ENCODE measurements at places on chromosomes 4 and X.

DNA sequence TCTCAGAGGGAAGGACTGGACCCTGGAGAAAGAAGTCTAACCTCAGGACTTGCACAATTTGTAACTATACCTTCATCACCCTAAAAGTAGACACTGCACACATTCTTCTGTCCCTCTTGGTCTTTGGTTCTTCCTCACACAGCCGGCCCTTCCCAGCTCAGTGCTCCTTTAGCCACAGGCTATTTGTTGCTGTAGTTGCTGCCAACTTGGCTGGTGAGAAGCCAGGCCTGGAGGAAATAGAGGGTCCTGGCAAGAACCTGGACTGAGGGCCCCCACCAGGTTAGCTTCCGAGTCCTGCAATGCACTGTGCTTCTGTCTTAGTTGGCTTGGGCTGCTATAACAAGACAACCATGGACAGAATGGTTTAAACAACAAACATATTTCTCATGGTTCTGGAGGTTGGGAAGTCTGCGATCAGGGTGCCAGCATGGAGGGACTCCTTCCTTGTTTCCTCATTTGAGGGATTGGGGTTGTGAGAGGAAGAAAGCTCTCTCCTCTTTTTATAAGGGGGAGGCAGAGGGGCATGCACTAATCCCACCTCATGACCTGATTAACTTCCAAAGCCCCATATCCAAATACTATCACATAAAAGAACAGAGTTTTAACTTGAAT, 4.4 kb upstream of the FGF5 start:
- DNase-seq: no peak

DNA sequence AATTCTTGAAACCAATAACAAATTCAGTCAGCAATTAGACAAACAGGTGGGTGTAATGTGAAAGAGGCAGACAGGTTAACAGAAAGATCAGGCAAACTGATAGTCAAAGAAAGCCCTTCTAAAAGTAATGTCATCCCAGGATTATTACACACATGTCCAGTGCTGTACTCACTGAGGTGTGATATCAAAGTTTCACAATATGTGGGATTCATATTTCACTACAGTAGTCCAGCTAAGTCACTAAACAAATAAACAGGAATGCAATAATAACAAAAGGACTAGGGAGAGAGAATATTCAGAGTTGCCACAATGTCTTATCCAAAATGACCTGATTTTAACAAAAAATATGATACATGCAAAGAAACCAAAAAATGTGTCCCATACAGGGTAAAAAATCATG, 787.5 kb downstream of the FSTL5 start:
- no peak for DNase-seq

- no peak for DNase-seq
Observed at GRCh38 chrX:112636288-112636687, 43.5 kb downstream of the LHFPL1 start.

DNA sequence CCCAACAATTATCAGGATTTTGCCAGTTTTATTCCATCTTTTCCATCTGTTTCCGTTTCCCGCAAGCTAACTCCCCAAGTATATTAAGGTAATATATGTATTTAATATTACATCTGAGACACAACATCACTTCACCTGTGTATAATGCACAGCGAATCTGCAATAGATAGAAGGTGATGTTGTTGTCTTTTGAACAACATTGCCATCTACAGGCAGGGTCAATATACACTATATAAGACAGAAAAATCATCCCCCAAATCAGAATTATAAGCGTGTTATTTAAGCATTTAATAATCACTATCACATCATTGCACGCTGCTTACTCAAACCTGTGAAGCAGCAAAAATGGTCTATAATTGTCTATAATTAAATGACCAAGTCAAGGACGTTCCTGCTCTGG, 1115.5 kb downstream of the NLGN4X start:
- peak; percentile 71 for DNase-seq

- no peak for DNase-seq
Observed at GRCh38 chr4:81482326-81482725, 10.6 kb upstream of the RASGEF1B start.
